ENCODE measurements at places on chromosomes 12 and 14. TPM values are rescaled to one million over a fixed set of nuclear protein-coding genes. Genes with fewer than 3 reads are reported as not detected.

DNA sequence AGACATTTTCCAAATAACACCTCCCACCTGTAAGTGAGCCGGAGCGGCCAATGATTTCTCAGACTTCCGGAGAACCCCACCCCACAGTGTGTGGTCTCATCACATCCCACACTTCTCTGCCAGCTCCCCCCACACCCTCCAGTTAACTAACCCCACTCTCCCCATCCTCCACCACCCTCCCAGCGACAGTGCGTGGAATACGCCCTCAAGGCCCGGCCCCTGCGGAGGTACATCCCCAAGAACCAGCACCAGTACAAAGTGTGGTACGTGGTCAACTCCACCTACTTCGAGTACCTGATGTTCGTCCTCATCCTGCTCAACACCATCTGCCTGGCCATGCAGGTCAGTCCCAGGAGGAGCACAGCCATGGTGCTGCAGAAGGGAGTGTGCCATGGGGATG is 184.4 kb upstream of the FKBP4 start:
- no peak for DNase-seq
- H3K4me3 ChIP-seq = no peak overlapping the region
- H3K27me3 ChIP-seq = peaks cover 31% of the 10 kb centered on the region
- no peaks in the 10 kb centered on the region for H3K36me3 ChIP-seq

- peaks cover 54% of the 10 kb centered on the region for H3K36me3 ChIP-seq
- peak overlapping the region; percentile 50 for H3K27ac ChIP-seq
- peaks cover 48% of the 10 kb centered on the region for H3K4me1 ChIP-seq
Measured at GRCh38 chr12:122523846-122524718, 2.7 kb downstream of the RSRC2 start.

- H3K27ac ChIP-seq = no peak overlapping the region
- no peaks in the 10 kb centered on the region for H3K27me3 ChIP-seq
- H3K36me3 ChIP-seq = peaks cover 81% of the 10 kb centered on the region
- H3K4me3 ChIP-seq = no peak overlapping the region
- no peak for DNase-seq
Measured at GRCh38 chr14:24206260-24207103, 986 bp downstream of the TSSK4 start.

GRCh38 chr14:22532345-22533056 is 56.5 kb downstream of the DAD1 start:
- peaks cover 89% of the 10 kb centered on the region for H3K36me3 ChIP-seq
- DNase-seq = no peak
- no peaks in the 10 kb centered on the region for H3K27me3 ChIP-seq
- H3K4me3 ChIP-seq = peak overlapping the region; percentile 81

- H3K36me3 ChIP-seq = no peaks in the 10 kb centered on the region
- no peak overlapping the region for H3K4me3 ChIP-seq
- no peak overlapping the region for H3K27ac ChIP-seq
- H3K4me1 ChIP-seq = no peaks in the 10 kb centered on the region
- H3K27me3 ChIP-seq = no peaks in the 10 kb centered on the region
- DNase-seq = no peak
Measured at GRCh38 chr12:78149459-78149858, 318.8 kb downstream of the NAV3 start.

DNA sequence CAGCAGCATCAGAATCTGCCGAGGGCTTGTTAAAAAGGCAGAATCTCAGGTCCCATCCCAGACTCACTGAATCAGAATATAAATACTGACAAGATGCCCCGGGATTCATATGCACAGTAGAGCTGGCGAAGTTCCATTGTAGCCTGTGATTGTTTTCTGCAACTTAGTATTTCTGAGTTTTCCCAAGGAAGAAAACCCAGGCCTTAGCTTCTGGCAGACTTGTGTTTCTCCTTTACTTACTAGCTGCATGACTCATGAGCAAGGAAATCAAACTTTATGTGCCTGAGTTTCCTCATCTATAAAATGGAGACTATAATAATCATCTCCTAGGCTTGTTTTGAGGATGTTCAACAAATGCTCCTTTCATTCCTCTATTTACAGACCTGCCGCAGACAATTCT is 278.5 kb upstream of the PLEKHG7 start:
- H3K4me3 ChIP-seq = no peak overlapping the region
- no peaks in the 10 kb centered on the region for H3K27me3 ChIP-seq
- peaks cover 9% of the 10 kb centered on the region for H3K4me1 ChIP-seq
- DNase-seq = no peak
- H3K27ac ChIP-seq = no peak overlapping the region

The CFAP54 gene
- total RNA-seq = 0.09 TPM

The DHH gene
- 0.07 TPM for total RNA-seq

DNA sequence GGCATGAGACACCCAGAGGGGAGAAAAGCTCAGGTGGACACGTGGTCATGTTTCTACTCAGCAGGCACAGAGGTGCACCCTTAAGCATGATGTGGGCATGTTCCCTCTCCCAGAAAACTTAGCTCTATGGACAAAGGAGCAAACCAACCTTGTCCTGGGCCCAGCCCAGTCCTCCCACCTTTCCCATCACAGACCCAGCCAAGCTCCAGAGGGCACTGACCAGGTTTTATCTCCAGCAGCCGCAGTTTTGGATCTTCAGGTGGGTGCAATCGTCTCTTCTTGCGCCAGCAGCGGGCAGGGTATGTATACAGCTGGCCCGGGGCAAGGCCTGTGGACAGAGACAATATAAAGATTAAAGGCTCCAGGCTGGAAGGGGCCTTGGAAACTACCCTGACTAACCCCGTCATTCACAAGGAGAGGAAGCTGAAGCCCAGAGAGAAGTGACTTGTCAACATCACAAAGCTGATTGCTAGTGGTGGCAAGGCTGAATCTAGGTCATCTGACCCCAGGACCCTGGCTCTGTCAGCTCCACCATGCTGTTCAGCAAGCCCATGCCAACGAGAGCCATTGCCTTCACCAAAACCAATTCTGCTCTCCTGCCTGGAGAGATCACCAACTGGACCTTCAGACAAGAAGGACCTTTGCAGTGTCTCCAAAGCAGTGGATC is 140.7 kb downstream of the DPF3 start:
- DNase-seq = peak; percentile 40
- H3K27ac ChIP-seq = no peak overlapping the region
- no peaks in the 10 kb centered on the region for H3K4me1 ChIP-seq

The SLC2A14 gene
- total RNA-seq = 0.09 TPM

The LHX5 gene
- not detected for total RNA-seq

The YEATS4 gene
- 37.9 TPM for total RNA-seq

Data from activated CD4-positive, alpha-beta T cell treated with anti-CD3 and anti-CD28 coated beads, Interleukin-2, amount 10 ng/mL, durations not matched to agents 24 days and 14 days (primary cell).